Choroid plexus epithelial cell (primary cell): ENCODE measurements at places on chromosomes 16 and 17.

- DNase-seq = no peak
Observed at GRCh38 chr16:78323315-78323714, 223.9 kb downstream of the WWOX start.

- no peak for DNase-seq
Observed at GRCh38 chr16:31010585-31011325, at the start of gene STX1B. Gene STX1B, minus strand, starts transcription at chr16:31010638. Its CDS starts 242 bp downstream, at chr16:31010396.

- peak; percentile 36 for DNase-seq
Observed at GRCh38 chr17:81641825-81642489, 5.0 kb downstream of the TSPAN10 start.

- DNase-seq = no peak
Observed at GRCh38 chr16:54503011-54503855, 216.6 kb upstream of the IRX3 start.

- no peak for DNase-seq
Observed at GRCh38 chr17:40531051-40531991, 29.9 kb upstream of the TNS4 start.

DNA sequence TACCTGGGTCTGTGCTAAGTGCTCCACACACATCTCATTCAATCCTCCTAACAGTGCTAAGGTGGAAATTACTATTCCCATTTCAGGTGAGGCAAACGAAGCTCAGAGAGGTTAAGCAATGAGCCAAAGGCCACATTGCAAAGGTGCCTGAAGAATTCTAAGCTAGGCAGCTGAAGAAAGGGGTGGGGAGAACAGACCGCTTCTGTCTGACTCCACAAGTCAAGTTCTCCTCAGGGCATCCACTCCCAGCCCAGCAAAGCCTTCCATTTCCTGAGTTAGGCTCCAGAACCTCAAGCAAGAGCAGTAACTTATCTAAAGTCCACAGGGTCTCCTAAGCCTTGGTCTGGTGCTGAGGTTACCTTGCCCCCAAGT lies 27.0 kb upstream of the MRPS23 start:
- no peak for DNase-seq

- no peak for DNase-seq
Observed at GRCh38 chr17:82070611-82071010, 5.0 kb upstream of the DUS1L start.

- peak; percentile 73 for DNase-seq
Observed at GRCh38 chr17:30021708-30022317, 80.4 kb downstream of the EFCAB5 start.

DNA sequence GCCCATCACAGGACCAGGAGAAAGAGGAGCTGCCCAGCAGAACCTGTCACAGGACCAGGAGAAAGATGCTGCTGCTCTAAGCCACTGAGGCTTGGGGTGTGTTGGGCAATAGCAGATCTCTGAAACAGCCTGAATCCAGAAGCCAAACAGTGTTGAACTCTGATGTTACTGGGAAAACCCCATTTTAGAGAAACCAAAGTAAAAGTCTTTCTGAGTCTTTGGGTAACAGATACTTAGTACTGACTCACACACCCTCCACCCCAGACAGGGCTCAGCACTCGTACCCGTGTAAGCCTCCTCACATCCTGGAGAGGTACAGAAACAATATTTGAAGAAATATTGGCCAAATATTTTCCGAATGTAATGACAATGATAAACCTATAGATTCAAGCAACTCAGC lies 82.8 kb upstream of the GNG13 start:
- DNase-seq = no peak

- DNase-seq = no peak
Observed at GRCh38 chr17:57514614-57515013, 230.5 kb downstream of the CCDC182 start.

DNA sequence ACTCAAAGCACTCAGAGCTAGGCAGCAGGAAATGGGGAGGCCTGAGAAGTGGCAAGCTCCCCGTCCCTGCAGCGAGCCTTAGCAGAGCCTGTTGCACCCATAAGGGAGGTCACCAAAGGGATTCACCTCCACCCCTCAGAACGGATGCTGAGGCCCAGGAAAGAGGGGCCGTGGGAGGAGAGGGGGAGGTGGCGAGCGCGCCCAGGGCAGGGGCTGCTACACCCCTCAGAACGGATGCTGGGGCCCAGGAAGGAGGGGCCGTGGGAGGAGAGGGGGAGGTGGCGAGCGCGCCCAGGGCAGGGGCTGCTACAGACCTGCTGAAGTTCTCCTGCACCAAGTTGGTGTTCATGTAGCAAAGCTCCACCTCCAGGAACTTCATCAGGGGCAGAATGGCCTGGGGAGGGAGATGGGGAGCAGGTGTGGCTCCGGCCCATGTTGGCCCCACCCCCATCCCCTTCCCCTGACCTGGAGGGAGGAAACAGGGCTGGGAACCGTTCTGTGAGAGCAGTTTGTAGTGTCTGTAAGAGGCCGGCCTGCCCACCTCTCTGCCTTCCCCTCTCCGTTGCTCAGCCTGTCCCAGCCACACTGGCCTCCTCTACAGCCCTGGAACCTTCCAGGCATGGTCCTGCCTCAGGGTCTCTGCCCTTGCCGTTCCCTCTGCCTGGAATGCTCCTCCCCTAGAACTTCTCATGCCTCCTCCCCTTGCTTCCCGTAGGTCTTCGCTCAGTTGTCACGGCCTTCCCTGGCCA lies 11.4 kb downstream of the UNC13D start:
- DNase-seq = no peak

DNA sequence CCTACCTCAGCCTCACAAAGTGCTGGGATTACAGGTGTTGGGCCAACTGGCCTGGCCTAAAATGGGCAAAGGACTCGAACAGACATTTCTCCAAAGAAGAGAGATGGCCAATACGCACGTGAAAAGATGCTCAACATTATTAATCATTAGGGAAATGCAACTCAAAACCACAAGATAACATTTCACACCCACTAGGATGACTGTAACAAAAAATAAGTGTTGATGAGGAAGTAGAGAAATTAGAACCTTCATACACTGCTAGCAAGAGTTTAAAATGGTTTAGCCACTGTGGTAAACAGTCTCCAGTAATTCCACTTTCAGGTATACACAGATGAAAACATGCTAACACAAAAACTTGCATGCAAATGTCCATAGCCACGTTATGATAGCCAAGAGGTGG lies 5.7 kb downstream of the TMED6 start:
- DNase-seq = no peak

DNA sequence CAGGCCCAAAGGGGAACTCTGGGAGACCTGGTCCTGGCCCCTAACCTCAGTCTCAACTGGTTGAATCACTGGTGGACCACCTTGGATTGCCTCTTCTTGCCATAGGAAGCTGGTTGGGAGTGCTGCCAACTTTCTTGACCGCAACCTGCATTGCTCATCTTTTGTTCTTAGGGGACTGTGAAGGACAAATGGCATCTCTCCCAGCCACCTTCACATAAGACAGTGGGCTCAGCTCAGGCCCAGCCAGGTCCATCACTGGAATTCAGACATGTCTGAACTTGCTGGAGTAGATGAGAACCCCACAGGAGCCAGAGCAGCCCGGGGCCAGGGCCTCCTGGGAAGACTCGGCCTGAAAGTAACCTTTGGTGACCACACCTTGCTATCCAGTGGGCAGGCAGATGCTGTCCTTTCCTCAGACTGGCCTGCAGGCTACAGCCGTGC lies 18.8 kb downstream of the ADORA2B start:
- DNase-seq = peak; percentile 74

- no peak for DNase-seq
Observed at GRCh38 chr17:81065500-81065899, 30.5 kb downstream of the BAIAP2 start.

- no peak for DNase-seq
Observed at GRCh38 chr17:75843577-75844529, at the start of gene UNC13D. Gene UNC13D, minus strand, starts transcription at chr17:75844404. Its CDS starts 67 bp downstream, at chr17:75844337.

DNA sequence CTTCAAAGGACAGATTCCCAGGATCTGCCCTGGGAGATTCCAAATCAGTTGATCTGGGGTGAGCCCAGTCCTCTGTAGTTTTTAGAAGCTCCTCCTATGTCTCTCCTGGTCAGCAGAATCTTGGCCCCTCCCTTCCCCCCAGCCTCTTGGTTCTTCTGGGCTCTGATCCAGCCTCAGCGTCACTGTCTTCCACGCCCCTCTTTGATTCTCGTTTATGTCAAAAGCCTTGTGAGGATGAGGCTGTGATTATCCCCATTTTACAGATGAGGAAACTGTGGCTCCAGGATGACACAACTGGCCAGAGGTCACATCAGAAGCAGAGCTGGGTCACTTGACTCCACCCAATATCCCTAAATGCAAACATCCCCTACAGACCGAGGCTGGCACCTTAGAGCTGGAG lies 840 bp upstream of the CDH5 start:
- peak; percentile 77 for DNase-seq

DNA sequence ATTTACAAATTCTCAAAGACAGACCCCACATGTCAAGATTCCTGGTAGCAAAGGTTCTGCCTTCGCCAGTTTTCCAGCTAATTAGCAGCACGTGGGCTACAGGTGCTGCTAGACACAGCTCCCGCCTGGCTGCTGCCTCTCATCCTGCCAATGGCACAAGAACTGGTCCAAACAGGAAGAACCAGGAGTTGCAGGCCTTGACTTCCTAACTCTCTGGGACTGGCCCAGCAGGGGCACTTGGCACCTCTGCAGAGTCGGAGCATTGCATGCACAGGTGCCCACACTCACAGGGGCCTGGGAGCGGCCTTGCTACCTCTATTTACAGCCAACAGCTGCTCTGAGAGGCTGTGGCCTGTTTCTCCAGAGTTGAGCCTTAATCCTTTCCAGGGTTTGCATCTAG lies 39.6 kb downstream of the TK2 start:
- no peak for DNase-seq

- DNase-seq = no peak
Observed at GRCh38 chr16:84326545-84326944, 31.9 kb downstream of the WFDC1 start.

- DNase-seq = peak; percentile 33
Observed at GRCh38 chr16:23952128-23952970, 116.6 kb downstream of the PRKCB start.

GRCh38 chr16:48811478-48811877 lies 201.5 kb upstream of the N4BP1 start:
- no peak for DNase-seq

- no peak for DNase-seq
Observed at GRCh38 chr17:62619417-62620155, 7.9 kb upstream of the MRC2 start.
